ENCODE measurements at places on chromosomes 2 and 18.

- DNase-seq: no peak
Measured at GRCh38 chr18:57891707-57892391, 88.7 kb upstream of the ATP8B1 start.

- DNase-seq: no peak
Measured at GRCh38 chr2:119029297-119029696, 87.3 kb downstream of the MARCO start.

- no peak for DNase-seq
Measured at GRCh38 chr2:136253288-136254004, 135.5 kb upstream of the CXCR4 start.

GRCh38 chr2:62662554-62662953 lies 43.0 kb upstream of the EHBP1 start:
- DNase-seq: no peak

DNA sequence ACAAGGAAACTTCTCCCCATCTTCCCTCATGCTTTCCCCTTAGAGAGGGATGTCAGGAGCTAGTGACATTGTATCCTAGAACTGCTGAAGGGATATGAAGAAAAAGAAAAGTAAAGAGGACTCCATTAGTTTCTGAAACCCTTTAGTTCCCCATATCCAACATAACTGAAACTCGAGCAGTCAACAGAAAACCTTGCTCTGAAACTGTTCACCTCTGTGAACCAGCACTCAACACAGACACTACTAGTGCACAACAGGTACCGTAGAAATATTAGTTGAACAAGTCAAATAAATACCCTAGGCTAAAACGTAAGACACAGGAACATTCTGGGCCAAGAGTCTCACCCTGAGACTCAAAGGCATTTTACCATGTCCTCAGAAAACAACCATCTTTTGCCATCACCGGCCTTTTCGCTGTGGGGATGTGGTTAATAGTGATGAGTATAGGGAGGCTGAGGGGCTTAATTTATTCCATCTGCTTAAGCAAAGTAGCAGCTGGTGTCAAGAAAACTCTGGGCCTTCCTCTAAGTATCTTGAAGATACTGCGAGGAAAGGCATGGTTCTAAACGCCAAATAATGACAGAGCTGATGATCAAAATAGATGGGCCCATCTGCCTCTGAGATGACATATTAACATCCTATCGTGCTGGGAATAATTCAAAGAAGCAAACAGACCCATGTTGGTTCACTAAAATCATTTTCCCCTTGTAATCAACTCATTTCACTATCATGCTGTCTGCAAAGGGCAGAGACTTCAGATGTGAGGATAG lies 156.8 kb downstream of the STK39 start:
- DNase-seq: no peak

GRCh38 chr2:45026924-45027450 lies 17.7 kb upstream of the SIX2 start:
- DNase-seq: no peak

DNA sequence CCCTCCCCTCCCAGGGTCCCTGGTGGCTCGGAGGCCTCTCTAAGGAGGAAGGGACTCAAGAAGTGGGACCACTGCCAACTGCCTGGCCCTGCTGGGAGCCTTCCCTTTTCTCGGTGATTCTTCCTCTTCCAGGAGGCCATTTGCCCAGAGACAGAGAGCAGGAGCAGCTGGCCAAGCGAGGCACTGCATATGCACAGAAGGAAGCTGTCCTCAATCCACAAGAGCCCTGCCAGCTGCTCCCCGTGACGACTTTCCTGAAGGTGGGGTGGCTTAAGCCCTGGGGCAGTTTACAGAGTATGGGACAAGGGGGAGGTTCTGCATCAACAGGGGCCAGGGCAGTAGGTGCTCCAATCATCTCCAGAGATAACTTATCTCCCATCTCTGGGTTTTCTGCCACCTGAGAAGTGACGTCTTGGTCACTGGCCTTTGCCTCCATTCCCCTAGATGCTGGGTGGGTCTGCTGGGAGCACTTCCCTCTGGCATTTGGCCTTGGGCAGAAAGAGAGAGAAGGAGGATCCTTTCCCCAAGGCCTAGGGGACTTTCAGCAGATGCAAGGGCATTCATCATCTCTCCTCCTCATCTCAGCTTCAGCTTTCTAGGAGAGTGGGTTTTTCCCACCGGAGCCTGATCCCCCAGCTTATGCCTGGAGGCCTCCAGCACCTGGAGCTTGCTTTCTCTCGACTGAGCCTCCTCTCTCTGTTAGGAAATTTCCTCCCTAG lies 28.5 kb downstream of the CIB4 start:
- no peak for DNase-seq

DNA sequence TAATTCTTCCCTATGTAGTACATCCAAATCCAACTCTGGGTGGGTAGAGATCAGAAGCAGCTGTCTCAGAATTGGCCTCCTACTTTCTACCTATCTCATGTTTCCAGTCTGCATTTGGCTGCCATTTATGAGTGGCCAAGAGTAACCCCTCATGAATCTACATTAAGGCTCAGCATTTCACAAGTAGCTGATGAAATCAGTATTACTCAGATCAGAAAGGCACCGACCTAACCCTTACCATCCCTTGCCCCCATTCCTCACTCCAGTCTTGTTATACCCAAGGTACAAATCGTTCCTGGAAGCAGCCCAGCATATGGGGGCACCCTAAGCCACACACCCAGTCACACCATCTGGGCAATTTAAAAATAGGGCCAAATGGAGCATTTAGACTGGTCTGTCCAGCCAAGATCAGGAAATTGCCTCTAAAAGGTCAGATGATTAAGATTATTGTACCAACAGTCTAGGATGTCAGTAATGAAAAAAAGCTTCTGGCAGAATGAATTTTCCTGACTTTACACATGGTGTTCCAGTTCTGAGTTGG lies 37.1 kb downstream of the CD28 start:
- peak; percentile 26 for DNase-seq

- DNase-seq: no peak
Measured at GRCh38 chr2:206887745-206888144, 51.6 kb upstream of the CPO start.

DNA sequence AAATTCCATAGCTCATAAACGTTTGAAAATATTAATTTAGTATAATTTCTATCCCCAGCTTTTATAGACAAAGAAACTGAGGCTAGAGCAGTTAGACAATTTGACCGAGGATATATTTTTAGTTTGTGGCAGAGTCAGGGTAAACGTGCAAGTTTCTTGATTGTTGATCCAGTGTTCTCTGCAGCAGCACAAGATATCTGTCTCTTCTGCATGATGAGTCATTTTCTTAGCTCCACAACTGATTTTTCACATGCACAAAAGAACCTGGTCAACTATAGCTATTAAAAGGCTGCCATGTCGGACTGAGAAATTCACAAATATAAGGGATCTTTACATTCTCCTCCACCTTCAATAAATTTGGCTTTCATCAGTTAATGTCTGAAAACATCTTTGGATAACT lies 143.4 kb upstream of the CYP26B1 start:
- no peak for DNase-seq

DNA sequence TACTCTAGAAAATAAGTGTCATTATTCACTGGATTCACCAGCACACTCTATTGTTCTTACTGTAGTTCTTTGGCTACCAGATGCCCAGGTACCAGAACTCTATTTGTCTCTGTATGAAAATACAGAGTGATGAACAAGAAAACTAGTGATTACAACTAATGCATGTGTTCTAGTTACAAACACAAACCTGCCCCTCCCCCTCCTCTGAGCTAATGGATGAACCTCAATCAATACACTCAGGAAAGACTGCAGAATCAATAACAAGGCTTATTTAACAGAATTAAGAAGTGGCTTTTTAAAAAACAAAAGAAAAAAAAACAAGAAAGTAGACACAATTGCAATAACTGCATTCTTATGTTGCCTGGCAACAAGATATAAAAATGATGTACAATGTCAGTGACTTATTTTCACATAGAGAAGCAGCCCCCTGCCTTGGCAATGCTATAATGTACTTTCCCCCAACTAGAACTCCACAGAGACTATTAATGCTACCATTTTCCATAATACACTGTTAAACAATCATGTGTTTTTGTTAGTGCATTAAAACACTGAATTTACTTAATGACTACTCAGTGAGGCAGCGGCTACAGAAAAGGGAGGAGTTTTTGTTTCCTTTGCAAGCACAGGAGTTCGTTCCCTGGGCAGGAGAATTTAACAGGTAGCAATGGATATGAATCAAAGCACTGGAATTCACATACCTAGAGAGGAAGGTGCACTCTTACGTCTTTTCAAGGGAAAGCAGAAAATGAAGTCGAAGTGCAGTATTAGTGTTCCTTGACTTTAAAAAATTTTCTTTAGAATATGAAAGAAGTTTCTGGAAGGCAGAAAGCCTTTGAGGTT lies 318.8 kb upstream of the REV1 start:
- DNase-seq: no peak

GRCh38 chr2:138922973-138923563 lies 142.9 kb upstream of the NXPH2 start:
- DNase-seq: peak; percentile 23

DNA sequence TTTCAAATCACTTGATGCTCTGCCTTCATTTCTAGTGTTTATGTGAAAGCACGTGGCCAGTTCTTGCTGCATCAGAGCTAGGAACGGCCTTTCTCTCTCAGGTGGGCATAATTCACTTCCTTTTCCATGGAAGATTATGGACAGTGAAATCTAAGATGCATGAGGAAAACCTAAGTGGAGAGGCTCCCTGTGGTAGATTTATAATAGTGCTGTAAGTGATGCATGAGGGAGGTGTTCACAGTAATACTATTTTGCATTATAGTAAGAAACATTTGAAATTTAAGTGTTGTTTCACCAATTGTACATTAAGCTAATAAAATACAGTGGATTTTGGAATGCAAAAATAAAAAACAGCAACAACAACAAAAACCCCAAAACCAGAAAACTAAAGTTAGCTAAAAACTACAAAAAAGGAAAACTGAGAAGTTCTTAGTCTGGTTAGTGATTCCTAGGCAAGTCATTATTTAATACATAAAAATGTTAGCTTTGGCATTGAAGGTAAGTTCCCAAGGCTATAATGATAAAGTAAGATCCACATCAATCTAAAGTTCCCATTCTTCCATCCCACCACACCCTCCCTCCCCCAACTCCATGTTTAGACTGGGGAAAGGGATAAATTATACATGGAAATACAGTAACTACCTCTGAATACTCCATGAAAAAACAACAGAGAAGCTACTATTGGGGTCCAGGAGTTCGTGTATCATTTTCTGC lies 153.9 kb downstream of the NAPG start:
- no peak for DNase-seq

GRCh38 chr18:7234091-7234490 lies 3.2 kb downstream of the LRRC30 start:
- DNase-seq: no peak

GRCh38 chr2:145110668-145111356 lies 590.9 kb upstream of the ZEB2 start:
- peak; percentile 75 for DNase-seq

- peak; percentile 86 for DNase-seq
Measured at GRCh38 chr2:238784671-238785527, 63.0 kb upstream of the TWIST2 start.

GRCh38 chr2:61438670-61439069 lies 32.2 kb downstream of the USP34 start:
- DNase-seq: no peak

GRCh38 chr2:240304746-240305161 lies 130.7 kb upstream of the GPC1 start:
- DNase-seq: no peak

DNA sequence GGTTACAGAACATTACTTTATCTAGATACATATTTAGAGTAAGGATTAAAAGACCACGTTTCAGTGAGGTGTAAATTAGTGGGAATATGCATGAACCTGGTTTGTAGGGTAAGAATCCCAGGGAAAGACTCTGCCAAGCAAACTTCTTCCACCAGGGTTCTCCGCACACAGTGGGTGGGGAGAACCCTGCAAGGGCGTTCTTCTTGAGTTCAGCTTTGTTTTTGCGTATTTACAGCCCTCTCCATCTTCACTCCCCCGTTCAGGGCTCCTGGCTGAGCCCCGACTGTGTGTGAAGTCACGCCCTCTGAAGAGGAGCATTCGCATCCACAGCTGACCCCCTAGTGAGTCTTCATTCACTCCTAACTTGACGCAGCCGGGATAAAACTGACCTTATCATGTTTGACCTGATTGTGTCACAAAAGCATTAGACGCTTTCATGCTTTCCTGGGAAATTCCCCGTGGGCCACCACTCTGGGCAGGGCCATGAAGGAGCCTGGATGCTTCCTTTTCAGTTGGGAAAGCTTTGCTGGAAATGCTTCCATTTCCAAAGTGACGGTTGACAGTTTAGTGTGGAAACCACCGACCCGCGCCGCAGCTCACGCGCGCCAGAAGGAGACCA lies 1.0 kb downstream of the ALKAL2 start:
- DNase-seq: no peak

GRCh38 chr2:48896870-48897269 lies 141.3 kb upstream of the LHCGR start:
- no peak for DNase-seq

GRCh38 chr2:15647622-15648590 lies 56.2 kb downstream of the DDX1 start:
- DNase-seq: no peak

- no peak for DNase-seq
Measured at GRCh38 chr2:98806236-98806697, 75.3 kb upstream of the MGAT4A start.

- DNase-seq: peak; percentile 68
Measured at GRCh38 chr2:20674974-20675679, 8.2 kb downstream of the GDF7 start.

DNA sequence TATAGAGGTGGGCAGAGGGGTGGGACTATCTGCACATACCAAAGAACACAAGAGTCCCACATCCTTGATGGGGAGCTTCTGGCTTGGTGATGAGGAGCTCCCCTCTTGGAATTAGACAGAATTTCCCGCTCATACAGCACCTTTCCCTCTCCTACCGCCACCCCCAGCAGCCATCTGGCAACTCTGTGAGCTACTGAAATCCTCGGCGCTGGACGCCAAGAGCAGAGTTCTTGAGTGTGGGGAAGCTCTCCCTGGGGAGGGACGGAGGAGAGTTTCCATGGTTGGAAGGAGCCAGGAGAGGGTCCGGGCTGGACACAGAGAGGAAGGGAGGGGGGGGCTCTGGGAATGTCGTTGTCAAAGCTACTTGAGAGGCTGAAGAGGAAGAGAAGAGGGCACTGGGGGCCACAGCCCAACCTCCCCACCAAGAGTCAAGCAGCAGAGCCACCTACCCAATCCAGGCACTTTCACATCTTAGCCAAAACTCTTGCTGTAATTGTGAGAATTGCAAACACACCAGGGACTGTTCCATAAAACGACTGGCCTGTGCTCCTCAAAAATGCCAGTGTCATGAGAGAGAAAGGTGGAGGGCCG lies 89.4 kb upstream of the MCFD2 start:
- DNase-seq: no peak

GRCh38 chr2:23602116-23602515 lies 217.1 kb downstream of the KLHL29 start:
- DNase-seq: peak; percentile 85

- DNase-seq: peak; percentile 85
Measured at GRCh38 chr2:112065966-112066365, 10.9 kb downstream of the TMEM87B start.

Data from fibroblast of skin of right quadriceps (primary cell).